ENCODE measurements at places on chromosomes 4 and X.

DNA sequence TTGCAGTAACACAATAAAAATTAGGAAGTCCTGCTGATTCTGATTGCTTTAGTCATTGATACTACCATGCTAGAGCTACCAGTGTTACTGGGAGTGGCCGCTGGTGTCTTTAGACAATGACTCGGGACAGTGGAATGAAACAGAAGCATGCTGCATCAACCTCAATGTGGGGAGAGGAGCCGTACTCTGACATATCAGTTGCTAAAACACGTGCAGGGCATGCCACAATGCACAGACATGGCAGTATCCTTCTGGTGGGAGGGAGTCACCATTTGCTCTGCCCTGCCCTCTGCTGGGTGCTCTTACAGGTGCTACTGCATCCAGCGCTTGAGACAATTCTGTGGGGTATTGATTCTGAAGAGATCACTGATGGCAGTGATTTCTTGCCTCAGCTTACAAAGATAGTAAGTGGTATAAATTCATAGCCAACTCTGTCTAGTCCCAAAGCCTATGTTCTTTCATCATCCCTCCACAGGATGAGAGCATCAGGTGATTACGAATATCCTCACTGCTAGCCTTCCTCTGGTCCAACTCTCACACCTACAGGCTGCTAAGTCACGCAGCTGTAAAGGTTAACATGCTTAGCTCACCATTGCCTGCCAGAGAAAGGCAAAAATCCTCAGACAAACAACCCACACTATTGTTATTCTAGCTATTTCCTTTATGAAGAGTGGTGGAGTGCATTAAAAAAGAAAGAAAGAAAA, 43.7 kb downstream of the NSG1 start:
- DNase-seq, result no peak

DNA sequence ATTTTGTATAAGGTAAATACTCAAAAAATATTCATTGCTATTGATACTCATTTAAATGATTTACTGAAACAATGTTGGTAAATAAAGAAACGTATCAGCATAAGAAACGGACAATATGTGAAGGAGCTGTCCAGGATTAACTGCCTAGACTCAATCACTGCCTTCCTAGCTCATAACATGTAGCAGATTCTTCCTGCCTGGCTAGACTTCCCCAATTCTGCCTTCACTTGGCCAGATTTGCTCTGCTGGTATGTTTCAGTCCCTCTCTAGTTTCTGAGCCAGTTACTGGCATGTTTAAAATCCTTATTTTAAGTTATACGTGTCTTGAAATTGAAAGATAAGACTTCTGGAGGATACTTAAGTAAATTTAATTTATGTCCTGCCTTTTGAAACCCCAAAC, 740.3 kb downstream of the CENPC start:
- DNase-seq, result no peak

- no peak for DNase-seq
Observed at GRCh38 chr4:37465296-37465695, 220.8 kb downstream of the NWD2 start.

DNA sequence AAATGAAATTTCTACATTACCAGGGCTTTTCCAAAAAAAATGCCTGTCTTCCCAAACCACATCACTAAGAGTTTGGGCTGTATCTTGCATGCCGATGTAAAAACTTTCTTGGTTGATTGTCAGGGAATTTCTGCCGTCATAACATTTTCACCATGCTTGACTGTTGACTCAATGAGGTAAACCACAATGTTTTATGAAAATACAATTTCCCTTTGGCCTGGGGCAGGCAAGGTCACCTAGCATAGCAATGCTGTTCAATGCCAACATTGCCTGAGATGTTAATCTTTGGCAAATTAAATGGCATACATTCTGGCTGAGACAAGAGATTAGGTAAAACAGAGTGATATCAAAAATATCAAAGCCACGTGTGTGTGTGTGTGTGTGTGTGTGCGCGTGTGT, 137.1 kb upstream of the TBL1X start:
- DNase-seq, result no peak

GRCh38 chrX:19886883-19887531, 393 bp downstream of the SH3KBP1 start:
- no peak for DNase-seq

DNA sequence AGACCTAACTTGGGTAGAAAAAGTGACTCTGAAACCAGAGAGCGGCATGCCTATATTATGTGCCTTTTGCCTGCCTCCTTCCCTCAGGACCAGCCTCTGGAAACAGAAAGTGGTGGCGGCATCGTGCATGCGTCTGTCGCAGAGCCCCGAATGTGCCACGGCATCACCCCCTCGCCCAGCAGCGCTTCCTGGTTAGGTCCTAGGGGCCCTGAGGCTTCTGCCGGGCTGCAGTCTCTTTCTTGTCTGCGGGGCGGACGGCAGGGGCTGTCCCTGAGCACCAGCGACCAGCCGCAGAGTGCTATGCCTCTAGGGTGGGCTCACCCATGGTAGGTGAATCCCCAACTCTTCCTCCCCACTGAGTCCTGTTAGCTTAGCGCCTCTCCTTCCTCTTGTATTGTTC, 68.7 kb downstream of the VSIG4 start:
- no peak for DNase-seq

DNA sequence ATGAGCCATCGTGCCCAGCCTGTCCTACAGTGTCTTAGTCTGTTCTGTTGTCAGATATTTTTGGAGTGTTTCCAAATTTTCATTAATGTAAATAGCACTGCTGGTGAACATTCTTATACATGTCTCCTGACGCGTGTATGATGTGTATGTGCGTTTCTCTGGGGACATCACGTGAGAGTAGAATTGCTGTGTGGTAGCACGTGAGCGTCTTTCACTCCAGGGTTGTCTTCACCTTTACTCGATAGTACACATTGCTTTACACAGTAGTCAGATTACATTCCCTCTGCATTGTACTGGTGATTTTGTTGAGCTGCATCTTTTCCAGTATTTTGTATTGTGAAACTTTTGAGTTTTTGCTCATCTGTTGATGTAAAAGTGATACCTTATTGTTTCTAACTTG, 60.0 kb downstream of the ARHGAP10 start:
- no peak for DNase-seq

DNA sequence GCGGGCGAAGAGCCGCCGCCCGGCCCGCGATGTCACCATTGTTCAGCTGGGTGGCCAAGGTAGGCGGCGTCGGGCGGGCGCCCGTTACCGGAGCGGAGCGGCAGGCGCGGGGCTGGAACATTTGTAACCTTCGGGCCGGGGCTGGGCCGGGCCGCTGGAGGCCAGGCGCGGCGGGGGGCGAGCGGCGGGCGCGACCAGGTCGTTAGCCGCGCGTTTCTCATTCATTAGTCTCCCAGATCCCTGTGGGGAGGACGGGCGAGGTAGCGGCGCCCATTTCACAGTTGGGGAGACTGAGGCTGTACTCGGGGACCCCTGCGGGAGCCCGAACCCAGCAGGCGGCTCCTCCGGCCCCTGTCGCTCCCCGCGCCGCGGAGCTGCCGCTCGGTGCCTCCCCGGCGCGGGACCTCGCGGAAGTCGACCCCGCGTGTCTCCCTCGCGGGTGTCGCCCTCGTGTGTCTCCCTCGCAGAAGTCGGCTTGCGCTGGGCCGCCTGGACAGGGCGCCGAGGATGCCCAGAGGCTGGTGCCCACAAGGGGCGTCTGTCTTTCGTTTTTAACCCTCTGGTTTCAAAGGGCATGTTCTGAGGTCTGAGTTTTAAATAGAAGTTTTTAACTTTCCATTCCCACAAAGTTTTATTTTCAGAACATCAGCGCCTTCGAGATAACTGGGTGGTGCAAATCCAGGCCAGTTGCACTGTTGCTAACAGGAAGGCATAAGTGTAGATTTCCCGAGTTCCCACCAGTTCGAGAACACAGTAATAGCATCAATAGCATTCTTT, 17.5 kb downstream of the PTTG2 start:
- DNase-seq, result peak; percentile 49

GRCh38 chrX:107227780-107228485, 21.5 kb downstream of the DNAAF6 start:
- DNase-seq, result no peak

DNA sequence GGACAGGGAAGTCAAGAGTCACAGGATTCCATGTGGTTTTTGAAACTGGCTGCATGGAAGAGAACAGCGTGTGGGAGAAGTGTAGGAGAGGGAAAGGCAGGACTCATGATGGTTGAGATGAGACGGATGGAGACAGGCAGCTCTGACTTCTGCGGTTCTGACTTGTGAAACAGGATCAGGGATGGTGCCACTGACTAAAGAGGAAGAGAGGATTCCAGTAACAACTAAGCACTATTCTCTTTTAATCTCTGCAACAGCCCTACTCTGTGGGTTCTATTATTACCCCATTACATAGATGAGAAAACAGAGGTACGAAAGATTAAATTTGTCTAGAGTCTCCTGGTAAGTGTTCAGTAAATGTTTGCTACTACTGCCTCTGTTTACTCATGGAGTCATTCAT, 156.3 kb downstream of the CBR4 start:
- no peak for DNase-seq

GRCh38 chrX:100673397-100673953, 29.5 kb downstream of the SRPX2 start:
- no peak for DNase-seq

DNA sequence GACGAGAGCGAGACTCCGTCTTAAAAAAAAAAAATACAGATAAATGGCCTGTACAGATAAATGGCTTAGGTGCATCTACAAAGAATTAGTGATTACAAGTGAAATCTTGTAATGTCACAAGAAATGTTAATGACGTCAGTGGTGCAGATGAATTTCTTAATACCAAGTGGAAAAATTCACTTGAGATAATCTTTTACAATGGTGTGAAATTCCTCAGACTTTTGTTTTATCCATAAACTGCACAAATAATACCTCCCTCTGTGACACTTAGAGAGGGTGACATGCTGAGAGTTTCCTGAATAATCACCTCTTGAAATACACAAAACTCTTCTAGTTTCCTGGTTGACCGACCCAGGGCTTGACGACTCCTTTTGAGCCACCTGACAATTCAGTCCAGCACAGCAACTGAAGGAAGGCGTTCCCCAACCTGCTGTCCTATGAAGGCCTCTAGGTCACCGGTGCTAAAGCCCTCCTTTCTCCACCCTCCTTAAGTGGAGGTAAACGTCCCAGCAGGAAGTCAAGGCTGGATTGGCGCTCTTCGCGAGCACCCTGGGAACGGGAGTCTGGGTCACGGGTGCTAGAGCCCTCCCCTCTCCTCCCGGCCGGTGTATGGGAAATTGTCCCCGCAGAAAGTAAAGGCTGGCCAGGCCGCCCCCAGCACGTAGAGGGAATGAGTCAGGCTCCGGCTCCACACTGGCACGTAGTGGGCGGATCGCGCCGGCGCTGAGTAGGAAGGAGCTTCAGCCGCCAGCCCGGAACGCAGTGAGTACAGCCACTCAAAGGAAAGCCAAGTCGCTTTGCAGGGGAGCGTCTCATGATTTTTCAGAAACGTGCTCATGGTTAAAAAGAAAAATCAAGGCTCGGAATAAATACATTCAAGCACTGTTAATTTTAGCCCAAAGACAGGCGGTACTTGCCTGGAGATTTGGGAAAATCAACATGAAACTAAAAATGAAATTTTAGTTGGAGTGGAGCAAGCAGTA, at the start of gene TMEM144:
Gene TMEM144 (plus strand): TSS at position 662 of the 983 bp plus-strand sequence. CDS start 2,182 bp downstream, outside the sequence.
- peak; percentile 52 for DNase-seq

DNA sequence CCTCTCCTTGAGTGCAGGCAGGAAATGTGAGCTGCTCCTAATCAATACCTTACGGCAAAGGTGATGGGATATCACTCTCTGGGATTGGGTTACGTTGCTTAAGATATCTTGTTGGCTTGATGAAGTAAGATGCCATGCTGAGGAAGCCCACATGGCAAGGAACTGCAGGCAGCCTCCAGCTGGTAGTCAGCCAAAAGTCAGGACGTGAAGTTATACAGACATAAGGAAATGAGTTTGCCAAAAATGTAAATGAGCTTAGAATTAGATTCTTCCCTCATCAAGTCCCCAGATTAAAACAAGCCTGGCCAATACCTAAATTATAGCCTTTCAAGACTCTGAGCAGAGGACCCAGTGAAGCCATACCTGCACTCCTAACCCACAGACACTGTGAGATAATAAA, 155.0 kb downstream of the QDPR start:
- no peak for DNase-seq

- DNase-seq, result no peak
Observed at GRCh38 chr4:144906181-144906925, 191.6 kb downstream of the ANAPC10 start.

GRCh38 chrX:87900320-87900908, 382.8 kb downstream of the KLHL4 start:
- no peak for DNase-seq

DNA sequence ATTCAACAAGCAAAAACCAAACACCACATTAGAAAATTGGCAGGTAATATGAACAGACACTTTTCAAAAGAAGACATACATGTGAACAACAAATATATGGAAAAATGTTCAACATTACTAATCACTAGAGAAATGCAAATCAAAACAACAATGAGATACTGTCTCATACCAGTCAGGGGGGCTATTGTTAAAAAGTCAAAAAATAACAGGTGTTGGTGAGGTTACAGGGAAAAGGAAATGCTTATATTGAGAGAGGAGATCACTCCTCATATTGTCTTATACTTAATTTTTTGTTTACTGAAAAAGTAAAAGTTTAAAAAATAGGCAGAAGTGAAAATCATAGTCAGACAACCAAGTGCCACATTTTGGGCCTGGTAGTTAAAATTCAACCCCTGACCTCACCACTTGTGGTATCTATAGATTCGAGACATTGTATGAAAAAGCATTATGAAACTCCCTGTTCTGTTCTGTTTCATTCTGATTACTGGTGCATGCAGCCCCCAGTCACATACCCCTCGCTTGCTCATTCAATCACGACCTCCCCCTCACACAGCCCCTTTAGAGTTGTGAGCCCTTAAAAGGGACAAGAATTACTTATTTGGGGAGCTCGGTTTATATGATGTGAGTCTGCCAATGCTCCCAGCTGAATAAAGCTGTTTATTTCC, 153.7 kb upstream of the FGF16 start:
- no peak for DNase-seq

GRCh38 chrX:25191403-25191802, 175.6 kb upstream of the ARX start:
- DNase-seq, result no peak
